ENCODE measurements at places on chromosomes 4 and X.

GRCh38 chrX:103183912-103184311 lies 31.0 kb upstream of the BEX4 start:
- DNase-seq: no peak

- peak; percentile 58 for DNase-seq
Measured at GRCh38 chrX:71514367-71515037, 18.4 kb upstream of the OGT start.

GRCh38 chr4:173301518-173302201 lies 32.5 kb downstream of the HMGB2 start:
- DNase-seq: no peak

- no peak for DNase-seq
Measured at GRCh38 chr4:112563431-112564200, 47.6 kb upstream of the NEUROG2 start.

GRCh38 chrX:10620121-10620699 lies at the start of gene MID1:
Gene MID1, minus strand, starts transcription at chrX:10620585. Its CDS starts 53,038 bp downstream, at chrX:10567547.
- DNase-seq: no peak

DNA sequence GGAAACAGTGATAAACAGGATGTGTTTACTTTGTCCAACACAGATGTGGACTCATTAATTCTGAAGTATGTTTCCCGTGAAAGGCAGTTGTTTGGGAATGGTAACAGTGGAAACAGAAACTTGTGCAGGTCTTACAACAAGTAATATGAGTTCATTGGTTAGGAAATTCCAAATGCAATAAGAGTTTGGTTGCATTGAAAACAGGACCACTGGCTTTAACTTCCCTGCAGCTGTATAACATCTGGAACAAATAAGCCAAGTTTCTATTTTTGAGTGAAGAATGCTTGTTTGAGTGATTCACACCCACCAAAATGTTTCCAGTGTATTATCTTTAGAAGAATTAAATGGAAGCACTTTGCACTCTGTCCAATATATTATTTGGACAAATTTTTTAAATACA lies 82.4 kb upstream of the BMP3 start:
- no peak for DNase-seq

DNA sequence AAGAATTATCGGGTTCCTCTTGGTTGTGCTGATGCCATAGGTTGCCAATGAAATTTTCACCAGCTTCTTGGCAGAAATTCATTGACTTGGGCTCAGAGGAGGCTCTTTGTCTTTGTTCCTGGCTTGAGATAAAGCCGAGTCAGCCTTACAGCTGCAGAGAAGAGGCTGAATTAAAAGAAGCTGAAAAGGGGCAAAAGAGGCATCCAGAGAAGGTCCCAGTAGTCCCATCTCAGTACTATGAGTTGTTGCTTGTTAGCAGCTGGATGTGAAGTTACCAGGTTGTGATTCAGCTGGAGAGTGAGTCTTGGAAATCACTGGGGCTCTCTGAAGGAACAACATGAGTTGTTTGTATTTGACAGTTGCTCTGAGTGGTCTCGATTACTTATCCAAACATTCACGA lies 59.7 kb downstream of the SMAD1 start:
- DNase-seq: no peak

DNA sequence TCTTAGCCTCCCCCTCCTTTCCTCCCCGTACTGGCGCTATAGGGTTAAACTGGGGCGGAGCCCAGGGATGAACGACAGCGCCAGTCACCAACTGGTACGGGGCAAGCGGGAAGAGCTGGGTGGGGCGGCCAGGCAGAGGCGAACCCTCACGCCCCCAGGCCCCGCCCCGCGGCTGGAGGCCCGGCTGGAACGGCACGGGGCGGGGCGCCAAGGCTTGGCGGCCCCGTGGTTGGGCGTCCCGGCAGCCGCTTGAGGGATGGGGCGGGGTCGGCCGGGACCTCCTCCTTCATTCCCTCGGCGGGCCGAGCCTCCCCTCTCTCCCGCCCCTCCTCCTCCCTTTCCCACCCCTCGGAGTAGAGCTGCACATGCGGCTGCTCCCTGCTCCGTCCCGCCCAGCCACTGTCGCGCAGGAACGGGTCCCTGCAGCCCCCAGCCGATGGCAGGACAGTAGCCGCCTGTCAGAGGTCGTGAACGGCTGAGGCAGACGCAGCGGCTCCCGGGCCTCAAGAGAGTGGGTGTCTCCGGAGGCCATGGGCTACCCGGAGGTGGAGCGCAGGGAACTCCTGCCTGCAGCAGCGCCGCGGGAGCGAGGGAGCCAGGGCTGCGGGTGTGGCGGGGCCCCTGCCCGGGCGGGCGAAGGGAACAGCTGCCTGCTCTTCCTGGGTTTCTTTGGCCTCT lies at the start of gene EDA:
TSS of gene EDA (plus strand) at position 335 of the 678 bp plus-strand sequence.
- no peak for DNase-seq

DNA sequence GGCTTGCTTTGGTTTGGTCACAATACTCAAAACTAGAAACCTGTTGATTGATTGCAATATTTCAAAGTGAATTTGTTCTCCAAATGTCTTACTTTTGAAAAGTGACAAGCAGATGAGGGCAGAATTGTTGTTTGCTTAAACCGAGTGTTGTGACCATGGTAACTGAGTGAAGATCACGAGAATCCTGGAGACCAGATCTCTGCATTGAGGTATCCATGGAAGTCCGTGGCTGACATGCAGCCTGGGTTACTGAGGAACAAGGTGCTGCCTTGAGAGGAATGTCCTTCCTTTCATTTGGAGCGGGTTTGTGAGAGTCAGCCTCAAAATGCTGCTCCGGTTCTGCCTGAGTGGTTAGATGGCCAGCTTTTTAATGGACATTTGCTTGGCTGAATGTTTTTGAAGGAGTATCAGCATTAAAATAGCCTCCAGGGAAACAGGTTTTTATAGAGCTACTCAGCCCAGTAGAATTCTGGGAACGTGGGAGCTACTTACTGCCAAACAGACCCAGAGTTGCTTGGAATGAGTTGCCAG lies 31.3 kb downstream of the NYX start:
- no peak for DNase-seq

- no peak for DNase-seq
Measured at GRCh38 chr4:17619416-17620105, 5.1 kb downstream of the MED28 start.

GRCh38 chr4:189840356-189840755 lies 100.3 kb upstream of the FRG1 start:
- DNase-seq: no peak

- no peak for DNase-seq
Measured at GRCh38 chrX:327660-328126, 9.1 kb upstream of the GTPBP6 start.

DNA sequence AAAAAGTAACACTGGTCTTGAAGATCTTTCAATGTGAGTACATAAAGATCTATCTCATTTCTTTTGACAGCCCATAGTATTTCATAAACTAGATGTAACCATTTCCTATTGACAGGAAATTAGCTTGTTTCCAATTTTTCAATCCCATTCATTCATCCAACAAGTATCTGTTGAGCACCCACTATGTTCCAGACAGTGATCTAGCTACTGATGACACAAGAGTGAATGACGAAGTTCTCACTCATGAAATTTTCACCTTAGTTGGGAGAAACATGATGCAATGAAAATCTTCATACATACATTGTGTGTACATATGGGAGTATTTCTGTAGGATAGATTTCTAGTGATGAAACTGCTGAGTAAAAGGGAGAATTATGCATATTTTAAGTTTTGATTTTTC lies 1.7 kb downstream of the CD38 start:
- no peak for DNase-seq

- no peak for DNase-seq
Measured at GRCh38 chr4:180617196-180617595, 1626.0 kb upstream of the TENM3 start.

DNA sequence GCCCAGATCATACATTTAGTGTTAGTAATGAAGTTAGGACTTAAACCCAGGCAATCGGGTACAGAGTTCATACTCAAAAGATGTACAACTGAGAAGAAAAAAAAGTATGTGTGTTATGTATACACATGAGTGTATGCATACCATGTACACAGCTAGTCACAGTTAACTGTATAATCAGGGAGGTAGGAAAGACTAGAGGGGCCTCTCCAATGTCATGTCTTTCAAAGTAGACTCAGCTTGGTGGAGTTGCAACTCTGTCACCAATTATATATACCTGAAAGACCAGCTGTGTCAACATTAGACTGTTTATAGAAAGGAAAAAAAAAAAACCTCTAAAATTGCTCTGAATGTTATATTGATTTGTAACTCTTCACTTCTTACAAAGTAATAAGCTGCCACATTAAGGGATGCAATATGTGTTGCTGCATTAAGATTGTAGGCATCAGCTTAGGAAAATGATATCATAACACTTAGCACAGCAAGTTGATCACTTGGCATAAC lies 167.5 kb downstream of the DCTD start:
- no peak for DNase-seq

GRCh38 chrX:41607264-41607832 lies 81.4 kb upstream of the GPR34 start:
- no peak for DNase-seq

DNA sequence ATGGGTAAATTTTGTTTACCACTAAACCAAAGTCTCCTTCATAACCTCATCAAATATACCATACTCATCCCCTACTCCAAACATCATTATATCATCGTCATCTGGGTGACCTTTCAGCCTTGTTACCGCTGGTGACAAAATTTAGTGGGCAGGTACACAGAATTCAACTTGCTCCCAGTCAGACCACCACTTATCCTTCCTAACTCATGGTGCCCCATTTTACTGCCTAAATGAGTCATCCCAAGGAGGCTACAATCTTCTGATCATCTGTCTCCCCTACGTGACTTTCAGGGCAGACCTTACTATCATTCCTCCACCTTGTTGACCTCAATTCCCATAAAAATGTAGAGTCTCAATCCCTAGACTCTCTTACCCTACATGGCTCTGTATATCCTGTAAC lies 49.6 kb downstream of the DCHS2 start:
- DNase-seq: no peak

GRCh38 chr4:4752025-4752424 lies 107.4 kb upstream of the MSX1 start:
- DNase-seq: no peak

DNA sequence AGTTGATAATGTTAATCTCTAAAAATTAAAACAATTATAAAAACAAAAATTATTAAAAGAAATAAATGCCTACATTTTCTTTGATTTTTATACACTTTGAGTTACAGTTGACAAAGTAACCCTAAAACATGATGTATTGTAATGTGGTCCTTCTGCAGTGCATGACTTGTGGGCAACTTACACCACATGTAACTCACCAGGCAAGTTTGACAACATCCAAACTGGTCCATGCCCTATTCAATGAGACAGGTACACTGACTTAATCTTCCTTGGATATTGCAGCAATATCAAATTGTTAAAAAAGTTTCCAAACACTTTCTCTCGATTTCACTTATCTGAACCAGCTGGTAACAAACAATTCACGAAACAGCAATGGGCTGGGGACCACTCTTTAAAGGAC lies 81.5 kb downstream of the FTHL17 start:
- DNase-seq: no peak

DNA sequence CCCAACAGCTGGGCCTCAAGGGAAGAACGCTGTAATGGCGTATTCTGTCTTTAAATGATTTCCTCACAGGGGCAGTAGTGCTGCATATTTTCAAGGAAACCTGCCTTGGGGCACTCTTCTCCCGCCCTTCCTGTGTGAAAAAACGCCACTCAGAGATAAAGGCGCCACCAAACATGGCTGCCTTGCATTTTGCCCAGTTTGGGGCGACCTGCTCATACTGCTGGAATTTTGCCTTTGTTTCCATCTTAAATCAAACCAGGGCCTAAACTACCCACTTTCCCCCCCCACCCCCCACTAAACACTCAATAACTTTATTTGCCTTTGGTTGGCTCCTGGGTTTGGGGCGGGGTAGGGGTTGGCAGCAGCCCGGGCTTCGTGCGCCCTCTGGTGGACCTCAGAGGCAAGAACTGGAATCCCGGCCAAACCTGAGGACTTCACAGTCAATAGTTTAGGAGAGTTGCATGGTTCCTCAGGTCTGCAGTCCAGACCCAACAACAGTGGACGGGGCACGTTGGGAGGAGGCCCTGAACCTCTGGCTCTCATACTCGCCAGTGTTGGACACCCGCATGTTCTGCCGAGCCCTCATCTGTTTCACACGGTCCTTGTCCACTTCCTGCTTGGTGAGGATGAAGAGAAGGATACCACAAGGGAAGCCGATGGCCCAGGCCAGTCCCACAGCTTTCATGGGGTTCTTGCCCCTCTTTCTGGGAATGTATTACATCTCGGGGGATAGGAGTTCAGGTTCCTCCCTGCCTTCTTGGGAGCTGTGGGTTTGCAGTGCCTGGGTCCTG lies 220.1 kb upstream of the STK26 start:
- peak; percentile 68 for DNase-seq

- DNase-seq: no peak
Measured at GRCh38 chrX:130861462-130861861, 41.5 kb downstream of the ENOX2 start.

DNA sequence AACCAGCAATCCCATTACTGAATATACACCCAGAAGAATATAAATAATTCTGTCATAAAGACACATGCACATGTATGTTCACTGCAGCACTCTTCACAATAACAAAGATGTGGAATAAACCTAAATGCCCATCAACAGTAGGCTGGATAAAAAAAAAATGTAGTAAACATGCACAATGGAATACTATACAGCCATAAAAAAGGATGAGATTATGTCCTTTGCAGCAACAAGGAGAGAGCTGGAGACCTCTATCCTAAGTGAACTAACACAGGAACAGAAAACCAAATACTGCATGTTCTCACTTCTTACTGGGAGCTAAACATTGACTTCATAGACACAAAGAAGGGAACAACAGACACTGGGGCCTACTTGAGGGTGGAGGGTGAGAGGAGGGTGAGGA lies 2067.7 kb downstream of the ARAP2 start:
- no peak for DNase-seq

DNA sequence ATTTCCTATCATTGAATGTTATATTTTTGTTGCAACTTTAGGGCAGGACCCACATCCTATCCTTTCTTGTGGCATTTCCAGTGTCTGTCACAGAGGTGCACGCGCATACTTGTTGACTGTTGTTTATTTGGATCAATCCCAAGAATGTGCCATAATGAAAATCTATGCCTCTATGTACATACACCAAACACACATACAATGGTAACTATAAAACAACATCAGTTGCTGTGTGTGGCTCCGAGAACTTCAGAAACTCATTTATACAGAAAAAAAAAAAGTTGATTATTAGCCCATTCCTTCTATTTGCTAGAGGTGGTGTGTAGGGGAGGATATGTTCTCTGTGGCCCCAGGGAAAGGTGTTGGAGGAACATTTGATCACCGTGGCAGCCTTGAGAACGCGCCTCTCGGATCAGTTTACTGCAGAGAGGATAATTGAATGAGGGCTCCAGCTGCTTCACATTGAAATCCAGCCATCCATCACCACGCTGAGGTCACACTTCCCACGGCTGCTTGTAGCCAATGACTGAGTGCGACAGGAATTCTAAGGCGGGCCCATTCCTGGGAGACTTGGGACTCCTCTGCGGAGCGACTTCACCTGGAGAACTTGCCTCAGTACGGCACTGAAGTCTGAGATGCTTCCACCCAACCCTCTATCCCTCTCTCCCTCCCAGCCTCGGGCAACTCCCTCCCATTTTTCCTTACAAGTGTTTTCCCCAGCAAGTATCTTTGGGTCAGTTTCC lies 19.5 kb downstream of the SMPX start:
- no peak for DNase-seq

Measured in GM12878 (cell line).